ENCODE measurements at places on chromosomes 1 and 21.

DNA sequence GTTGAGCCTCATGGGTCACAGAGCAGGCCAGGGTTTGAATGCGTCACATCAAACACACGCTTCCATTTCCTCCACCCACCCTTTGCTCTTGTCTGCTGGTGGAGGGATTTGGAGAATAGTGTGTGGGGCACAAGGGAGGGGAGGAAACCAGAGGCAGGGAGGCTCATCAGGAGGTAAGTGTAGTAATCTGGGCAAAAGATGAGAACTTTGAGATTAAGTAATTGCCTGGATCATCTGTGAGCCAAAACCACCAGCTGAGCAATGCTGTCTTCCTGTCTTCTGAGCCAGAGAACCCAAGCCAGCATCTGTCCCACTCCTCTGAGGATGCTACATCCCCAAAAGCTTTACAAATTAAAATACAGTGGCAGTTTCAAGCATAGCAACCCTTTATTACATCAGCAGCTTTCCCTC lies 45.2 kb downstream of the C8B start:
- DNase-seq: no peak

DNA sequence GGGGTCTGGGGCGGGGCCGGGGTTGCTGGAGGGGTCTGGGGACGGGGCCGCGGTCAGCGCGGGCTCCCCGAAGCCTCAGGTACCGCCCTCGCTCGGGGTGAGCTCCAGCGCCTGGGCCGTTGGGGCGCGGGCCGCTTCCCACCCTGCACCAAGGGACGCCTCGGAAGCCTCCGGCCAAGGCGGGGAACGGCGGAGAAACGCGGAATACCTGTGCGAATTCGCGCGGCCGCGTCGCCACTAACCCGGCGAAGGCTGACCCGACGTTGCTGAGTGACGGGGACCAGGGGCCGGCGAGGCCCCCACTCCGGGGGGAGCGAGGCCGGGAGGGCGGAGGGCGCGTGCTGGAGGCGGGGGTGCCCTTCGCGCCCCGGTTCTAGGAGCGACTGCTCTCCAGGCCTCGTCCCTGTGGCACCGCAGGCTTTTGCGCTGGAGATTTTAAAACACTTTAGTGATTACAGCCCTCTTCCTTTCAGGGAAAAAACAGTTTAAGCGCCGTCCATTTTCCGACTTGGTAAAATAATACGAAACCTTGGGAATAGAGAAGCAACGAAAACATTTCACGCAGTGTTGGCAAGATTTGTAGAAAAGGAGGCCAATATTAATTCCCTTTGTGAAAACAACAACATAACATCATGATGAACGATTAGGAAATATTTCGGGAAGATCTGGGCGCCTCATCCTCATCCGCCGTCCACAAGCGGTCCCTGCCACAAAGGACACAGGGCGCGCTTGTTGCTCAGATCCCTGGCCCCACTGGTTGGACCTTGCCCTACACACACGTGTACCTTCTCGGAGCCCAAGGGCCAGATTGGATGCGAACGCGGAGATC lies 971 bp upstream of the GNG4 start:
- DNase-seq: no peak

DNA sequence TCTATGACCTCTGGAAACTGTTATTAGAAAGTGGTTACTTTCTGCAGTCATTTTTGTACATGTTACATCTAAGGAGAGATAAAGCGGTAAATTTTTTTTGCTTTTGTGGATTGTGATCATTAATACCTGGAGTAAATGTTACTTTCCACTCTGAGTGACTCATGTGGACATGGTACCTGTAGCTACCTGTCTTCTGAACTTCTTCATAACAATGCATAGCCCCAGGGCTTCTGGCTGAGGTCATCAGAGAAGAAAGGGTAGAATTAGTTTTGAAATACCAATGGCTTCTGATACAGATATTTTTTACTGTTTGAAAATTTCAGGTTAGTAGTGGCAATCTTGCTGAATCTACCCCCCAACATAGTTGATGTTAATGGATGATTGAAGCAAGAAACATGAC lies 489.3 kb downstream of the RWDD3 start:
- DNase-seq: no peak

DNA sequence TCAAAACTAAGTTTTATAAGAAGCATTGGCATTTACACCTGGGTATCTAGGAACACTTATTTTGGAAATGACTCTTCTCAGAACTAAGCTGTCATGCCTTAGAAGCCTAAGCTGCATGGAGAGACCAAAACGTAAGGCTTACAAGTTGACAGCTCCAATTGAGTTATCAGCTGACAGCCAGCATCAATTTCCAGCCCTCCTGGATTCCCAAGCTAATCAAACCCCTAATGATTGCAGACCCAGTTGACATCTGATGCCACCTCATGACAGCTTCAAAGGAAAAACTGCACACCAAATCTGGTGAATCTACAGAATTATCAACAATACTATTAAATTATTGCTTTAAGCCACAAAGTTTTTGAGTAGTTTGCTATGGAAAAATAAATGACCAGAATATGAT lies 187.6 kb upstream of the PRMT6 start:
- DNase-seq: no peak

- DNase-seq: no peak
These were observed 365.5 kb upstream of the SGIP1 start for GRCh38 chr1:66168467-66168887.

DNA sequence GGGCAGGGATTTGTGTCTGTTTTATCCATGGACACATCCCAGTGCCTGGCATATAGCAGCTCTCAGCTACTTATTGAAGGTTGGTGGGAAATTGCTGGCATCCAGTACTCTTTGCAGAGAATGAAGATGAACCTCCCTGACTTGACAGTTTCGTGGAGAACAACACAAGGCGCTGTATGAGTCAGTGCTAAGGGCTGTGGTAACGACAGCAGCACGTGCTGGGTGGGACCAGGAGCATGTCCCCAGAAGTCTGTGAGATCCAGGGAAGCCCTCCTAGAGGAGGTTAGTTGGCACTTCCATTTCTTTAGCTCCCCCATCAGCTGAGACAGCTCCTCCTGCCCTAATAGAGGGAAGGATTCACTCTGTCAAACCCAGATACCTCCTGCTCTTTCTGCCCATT lies 25.9 kb upstream of the IL19 start:
- no peak for DNase-seq

GRCh38 chr1:9606948-9607347 lies 18.2 kb downstream of the TMEM201 start:
- DNase-seq: no peak

- DNase-seq: no peak
These were observed 82.0 kb downstream of the OLFML3 start for GRCh38 chr1:114061121-114061830.

GRCh38 chr1:53332833-53333232 lies 5.0 kb upstream of the LRP8 start:
- DNase-seq: no peak

DNA sequence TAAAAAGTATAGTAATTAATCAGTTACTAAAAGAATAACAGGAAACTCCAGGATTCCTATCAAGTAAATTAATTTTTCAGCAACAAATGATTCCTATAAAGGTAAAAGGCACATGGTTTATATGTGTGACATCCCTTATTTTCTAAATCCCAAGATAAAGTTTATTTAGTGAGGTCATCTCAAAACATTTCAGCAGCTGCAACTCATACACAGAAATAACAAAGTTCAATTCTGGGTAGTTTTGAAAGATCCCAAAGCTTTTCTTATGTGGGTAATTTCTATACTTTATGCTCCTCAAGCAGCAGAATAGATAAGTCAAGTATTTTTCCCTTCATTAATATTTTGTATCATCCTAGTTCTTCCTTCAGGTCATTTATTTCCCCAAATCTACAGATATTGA lies 117.7 kb downstream of the EIF4G3 start:
- no peak for DNase-seq

GRCh38 chr1:202159534-202160371 lies 649 bp downstream of the PTPN7 start:
- peak; percentile 44 for DNase-seq

DNA sequence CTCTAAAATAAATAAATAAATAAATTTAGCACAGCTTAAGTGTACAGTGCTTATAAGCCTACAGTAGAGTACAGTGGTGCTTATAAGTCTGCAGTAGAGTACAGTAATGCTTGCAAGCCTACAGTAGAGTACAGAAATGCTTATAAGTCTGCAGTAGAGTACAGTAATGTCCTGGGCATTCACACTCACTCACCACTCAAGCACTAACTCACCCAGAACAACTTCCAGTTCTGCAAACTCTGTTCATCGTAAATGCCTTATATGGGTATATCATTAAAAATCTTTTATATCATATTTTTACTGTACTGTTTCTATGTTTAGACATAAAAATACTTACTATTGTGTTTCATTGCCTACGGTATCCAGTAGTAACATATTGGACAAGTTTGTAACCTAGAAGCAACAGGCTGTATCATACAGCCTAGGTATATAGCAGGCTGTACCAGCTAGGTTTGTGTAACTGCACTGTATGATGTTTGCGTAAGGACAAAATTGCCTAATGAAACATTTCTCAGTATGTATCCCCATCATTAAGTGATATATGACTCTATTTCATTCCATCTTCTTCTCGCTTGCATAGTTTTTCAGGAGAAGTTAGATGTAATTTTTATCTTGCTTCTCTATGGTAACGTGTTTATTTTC lies 14.0 kb upstream of the S100B start:
- DNase-seq: no peak

GRCh38 chr21:46081022-46081861 lies 16.7 kb upstream of the COL6A2 start:
- no peak for DNase-seq

DNA sequence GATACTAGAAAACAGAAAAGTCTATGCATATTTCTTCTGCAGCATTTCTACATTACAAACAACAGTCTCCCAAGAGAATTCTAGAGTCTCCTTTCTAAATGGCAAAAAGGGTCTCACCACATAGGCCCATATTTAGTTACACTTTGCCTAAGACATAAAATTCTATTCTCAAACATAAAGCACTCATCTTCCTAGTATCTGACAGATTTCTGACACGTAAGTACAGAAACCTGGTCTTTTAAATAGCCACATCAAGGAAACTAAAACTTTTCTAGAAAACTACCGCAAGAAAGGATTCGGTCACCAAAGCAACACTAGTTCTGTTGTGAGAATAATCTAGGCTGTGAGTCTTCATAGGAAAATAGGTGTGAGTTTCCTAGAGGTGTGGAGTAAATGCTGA lies 33.6 kb upstream of the CTSK start:
- DNase-seq: no peak

DNA sequence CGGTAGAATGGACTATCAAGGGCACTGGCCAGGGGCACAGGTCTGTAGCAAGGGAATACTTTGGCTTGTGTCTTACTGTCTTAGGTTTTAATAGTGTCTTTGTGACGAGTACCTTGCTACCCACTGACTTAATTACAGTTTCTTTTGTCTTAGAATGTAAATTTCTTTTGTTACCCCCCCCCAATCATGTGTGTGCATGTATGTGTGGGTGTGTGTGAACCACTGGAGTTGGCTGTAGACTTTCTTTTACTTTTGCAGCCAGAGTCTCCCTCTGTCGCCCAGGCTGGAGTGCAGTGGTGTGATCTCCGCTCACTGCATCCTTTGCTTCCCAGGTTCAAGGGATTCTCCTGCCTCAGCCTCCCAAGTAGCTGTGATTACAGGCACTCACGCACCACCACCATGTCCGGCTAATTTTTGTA lies 61.8 kb upstream of the CLDN14 start:
- no peak for DNase-seq

- DNase-seq: no peak
These were observed 73.9 kb downstream of the MATN1 start for GRCh38 chr1:30649321-30649991.

- DNase-seq: no peak
These were observed 36.2 kb downstream of the SGIP1 start for GRCh38 chr1:66570196-66570595.

- DNase-seq: no peak
These were observed 58.5 kb downstream of the TENT5C start for GRCh38 chr1:117664314-117664713.

DNA sequence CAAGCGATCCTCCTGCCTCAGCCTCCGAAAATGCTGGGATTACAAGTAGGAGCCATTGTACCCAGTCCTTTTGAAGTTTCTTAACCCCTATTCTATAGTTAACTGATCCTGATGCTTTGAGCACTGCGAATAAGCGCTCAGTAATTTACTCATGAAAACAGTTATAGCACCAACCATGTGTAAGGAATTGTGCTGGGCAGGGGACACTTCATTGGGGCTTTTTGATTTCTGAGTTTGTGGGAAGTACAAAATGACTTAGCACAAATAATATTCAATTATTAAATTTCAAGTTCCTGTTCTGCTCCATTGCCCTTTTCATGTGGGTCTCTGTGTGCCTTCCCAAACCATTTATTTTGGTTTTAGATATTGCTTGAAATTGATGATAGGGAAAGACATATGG lies 6.2 kb upstream of the HIPK1 start:
- no peak for DNase-seq

GRCh38 chr1:244246334-244246733 lies 195.3 kb downstream of the ZBTB18 start:
- DNase-seq: no peak

GRCh38 chr1:232044728-232045127 lies 418.1 kb downstream of the DISC1 start:
- no peak for DNase-seq

- DNase-seq: no peak
These were observed 93.7 kb downstream of the DUSP10 start for GRCh38 chr1:221648201-221648600.

GRCh38 chr1:24903955-24904730 lies 25.9 kb downstream of the RUNX3 start:
- no peak for DNase-seq

GRCh38 chr1:169132512-169133227 lies 26.2 kb downstream of the ATP1B1 start:
- no peak for DNase-seq

- DNase-seq: peak; percentile 7
These were observed 16.3 kb downstream of the IER5 start for GRCh38 chr1:181104790-181105133.

GRCh38 chr21:34715518-34715917 lies 46.7 kb downstream of the CLIC6 start:
- DNase-seq: no peak

DNA sequence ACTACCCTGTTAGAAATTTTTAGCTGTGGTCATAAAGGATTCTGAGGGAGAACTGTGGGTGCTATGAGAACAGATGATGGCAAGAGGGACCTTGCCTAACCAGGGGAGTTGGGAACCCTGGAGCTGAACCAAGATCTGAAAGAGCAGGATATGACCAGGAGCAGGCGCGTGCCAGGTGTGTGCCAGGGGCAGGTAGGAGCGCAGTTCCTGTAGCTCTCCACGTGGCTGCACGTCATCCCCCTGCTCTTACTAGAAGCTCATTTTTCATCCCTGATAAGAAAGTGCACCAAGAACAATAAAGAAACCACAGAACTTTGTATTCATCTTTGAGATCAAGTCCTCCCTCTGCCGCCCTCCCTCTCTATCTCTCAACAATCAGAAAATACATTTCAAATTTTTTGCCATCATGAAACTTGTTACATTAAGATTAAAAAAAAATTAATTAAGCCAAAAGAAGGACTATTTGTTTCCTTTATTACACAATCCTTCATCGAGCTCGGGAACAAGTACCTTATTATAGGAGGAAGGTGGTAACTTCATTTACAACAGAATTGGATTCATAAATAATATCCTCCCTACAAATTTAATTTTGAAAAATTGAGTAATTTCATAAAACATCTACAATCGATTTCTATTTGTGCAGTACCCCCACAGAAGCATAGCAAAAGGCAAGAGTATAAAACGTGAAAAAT lies 78.5 kb downstream of the SLC35F3 start:
- no peak for DNase-seq
